ENCODE measurements at places on chromosomes 13 and 19.

- DNase-seq: no peak
Observed at GRCh38 chr19:16516381-16516780, 20.2 kb downstream of the C19orf44 start.

DNA sequence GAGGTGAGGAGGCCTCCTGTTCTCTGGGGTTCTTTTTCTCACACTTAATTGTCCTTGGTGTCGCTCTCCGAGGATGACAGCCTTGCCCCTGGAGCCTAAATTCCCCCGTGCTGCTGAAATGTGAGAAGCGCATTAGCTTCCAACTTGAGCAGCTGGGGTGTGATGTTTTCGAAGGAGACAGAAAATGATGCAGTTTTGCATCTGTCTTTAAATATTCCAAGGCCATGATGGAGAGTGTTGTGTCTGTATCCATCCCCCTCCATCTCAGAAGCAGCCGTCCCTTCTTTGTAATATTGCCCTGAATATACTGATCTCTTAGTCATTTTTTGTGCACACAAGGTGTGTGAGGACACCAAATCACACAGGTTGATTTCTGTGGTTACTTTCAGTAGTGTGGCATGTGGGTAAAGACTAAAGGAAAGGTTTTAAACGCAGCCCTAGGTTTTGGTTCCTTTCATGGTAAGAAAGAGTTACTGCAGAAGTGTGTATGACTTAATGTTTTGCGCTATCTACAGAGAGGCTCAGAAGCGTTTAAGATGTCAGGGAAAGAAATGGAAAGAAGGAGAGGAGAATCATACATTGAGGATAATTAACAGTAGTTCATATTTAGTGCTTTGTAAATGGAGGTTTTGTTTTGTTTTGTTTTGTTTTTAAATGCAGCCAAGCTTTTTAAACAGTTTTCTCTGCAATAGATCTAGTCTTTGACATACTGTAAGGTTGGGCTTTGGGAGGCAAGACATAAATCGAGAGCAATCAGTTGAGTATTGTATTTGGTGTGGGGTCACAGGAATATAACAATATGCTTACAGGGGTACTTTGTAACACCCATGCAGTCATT is 1.6 kb downstream of the NBEA start:
- no peak for DNase-seq

GRCh38 chr19:1356508-1356865 is 27.2 kb upstream of the NDUFS7 start:
- DNase-seq: no peak

GRCh38 chr13:37293295-37293694 is 187.8 kb upstream of the CSNK1A1L start:
- no peak for DNase-seq

DNA sequence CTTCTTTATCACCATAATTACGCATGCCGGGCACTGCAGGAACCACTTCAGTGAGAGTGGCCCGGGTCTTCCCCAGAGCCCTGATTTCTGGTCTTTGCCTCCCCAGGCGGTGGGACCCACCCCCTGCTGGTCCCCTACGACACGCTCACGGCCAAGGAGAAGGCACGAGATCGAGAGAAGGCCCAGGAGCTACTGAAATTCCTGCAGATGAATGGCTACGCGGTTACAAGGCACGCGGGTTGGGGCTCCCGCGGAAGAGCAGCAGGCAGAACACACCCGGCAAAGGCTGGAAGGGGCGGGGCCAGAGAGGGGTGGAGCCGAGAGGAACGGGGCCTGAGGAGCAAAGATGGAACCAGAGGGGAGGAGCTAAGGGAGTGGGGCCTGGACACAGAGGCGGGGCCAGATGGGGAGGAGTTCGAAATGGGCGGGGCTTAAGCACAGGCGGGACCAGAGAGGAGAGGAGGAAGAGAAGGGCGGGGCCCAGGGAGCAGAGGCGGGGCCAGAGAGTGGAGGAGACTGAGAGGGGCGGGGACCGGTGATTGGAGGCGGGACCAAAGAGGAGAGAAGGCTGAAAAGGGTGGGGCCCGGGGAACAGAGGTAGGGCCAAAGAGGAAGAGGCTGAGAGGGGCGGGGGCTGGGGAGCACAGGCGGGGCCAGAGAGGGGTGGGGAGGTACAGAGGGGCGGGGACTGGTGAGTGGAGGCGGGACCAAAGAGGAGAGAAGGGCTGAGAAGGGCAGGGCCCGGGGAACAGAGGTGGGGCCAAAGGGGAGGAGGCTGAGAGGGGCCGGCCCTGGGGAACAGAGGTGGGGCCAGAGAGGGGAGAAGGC is 73.4 kb downstream of the RYR1 start:
- DNase-seq: peak; percentile 98

- no peak for DNase-seq
Observed at GRCh38 chr19:30563691-30564090, 191.5 kb downstream of the ZNF536 start.

DNA sequence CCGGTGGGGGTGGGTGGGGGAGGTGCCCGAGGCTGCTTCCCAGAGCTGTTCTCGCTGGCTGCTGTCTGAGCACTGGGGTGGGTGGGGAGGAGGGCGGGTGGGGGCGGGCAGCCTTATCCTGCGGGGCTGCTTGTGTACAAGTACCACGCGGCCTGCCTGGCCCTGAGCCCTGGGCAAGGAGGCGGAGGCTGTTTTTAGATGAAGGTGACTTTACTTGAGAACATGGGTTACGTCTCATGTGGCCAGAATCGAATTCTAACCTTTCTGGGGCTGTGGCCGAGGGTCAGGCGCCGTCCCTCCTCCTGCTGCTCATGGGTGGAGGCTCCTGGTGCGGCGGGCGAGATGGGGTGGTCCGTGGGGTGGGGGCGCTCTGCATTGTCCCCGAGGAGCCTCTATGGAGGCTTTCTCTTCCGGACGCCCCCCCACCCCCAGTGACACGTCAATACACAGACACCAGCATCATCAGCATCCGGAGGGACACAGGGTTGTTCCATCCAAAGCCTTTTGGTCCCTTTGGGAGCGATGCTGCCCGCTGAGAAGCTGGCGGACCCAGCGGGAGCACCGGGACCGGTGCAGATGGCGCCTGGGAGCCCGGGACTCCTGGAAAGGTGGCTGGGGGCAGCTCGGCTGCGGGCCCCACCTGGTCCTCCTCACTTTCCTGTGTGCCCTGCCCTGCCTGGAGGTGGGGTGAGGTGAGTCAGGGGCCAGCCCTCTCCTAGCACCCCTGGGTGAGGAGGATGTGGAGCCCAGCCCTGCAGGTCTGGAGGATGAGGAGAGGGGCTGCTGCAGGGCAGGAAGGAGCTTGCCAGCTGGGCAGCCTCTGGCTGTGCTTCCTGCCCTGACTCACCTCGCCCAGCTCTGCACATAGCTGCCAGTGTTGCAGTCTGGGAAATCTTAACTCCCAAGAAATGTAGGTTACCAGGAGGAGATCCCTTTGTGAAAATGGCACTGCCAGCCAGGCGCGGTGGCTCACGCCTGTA is 3.4 kb downstream of the BSG start:
- DNase-seq: no peak

- DNase-seq: no peak
Observed at GRCh38 chr13:40189898-40190630, 476.4 kb downstream of the FOXO1 start.

GRCh38 chr19:39296055-39296645 is at the start of gene IFNL1:
Gene IFNL1 (plus strand): TSS chr19:39296407. CDS start chr19:39296422, 15 bp downstream.
- no peak for DNase-seq

DNA sequence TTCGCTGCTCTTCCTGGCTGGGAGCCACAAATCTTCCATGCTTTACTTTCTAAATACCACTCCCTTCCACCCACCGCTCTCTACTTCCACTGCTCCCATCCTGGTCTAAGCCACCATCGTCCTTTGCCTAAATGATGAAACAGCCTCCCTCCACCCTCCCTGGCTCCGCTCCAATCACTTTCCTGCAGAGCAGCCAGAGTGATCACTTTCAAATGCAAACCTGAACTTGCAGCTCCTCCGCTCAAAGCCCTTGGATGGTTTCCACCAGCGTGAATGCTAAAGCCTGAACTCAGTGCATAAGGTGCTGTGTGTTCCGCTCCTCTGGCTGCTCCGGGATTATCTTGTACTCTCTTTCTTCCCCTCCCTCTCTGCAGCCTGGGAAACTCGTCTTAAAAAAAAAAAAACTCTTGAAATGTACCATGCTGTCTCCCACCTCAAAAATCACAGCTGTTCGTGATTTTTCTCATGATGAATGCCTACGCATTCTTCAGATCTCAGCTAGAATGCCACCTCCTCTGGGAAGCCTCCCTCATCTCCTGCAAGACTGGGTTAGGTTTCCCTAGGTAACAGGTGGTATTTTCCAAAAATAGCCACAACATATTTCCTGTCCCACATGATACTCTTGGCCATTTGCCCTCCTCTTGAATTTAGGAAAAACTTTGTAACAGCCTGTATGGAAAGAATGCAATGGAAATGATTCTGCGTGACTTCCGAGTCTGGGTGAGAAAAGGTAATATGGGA is 3.7 kb upstream of the SIN3B start:
- peak; percentile 79 for DNase-seq

GRCh38 chr13:91189506-91189905 is 158.0 kb upstream of the MIR17HG start:
- no peak for DNase-seq

GRCh38 chr19:54959840-54960239 is 6.3 kb upstream of the NLRP2 start:
- no peak for DNase-seq

DNA sequence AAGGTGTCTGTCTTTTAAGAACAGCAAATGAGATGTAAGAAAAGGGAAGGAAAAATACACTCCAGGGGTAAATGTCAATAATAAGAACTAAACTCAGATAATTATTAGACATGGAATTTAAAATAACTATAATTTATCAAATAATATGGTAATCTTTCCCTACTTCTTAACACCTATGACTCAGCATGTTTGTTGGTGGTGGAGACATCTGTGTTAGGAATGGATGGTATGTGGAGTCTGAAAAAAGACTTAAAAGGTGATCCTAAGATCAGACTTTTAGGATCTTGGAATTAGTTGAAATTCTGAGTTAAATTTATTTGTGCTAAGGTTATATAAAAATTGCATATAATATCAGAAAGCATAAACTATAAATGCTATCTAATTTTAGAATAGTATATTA is 915.1 kb downstream of the SLITRK5 start:
- no peak for DNase-seq

DNA sequence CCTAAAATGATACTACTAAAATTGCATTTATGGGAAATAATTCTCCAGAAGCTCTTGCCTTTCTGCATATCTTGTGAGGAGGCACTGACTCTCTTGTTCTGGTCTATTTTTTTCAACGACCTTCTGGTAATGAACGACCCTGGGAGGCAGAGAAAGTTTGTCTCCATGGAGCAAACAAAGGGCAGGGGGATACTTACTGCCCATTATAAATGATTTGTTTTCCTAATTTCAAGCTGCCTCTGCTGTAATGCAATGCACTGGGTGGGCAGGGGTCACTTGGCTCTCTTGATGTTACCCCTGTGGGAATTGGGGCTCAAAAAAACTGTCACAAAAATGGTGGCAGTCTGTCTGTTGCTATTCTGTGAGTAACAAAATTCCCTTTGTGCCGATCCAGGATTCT is 643.2 kb downstream of the LIG4 start:
- no peak for DNase-seq

GRCh38 chr13:58056426-58056825 is 424.9 kb downstream of the PCDH17 start:
- no peak for DNase-seq

GRCh38 chr13:89695343-89696257 is 1651.9 kb upstream of the MIR17HG start:
- DNase-seq: peak; percentile 46

DNA sequence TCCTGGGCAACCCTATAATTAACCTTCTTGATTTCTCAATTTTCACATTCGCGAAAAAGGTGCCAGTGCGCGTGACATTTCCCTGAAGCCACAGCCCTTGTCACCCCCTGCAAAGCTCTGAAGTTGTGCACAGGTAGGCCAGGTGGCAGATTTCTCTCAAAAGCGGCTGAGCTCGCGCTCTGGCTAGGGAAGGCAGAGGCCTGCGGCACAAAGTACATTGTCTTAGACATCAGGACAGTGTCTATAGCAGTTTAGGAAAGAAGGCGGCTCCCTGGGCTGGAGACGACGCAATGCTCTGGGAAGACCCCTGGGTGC is 42.9 kb upstream of the ZNF14 start:
- DNase-seq: no peak

DNA sequence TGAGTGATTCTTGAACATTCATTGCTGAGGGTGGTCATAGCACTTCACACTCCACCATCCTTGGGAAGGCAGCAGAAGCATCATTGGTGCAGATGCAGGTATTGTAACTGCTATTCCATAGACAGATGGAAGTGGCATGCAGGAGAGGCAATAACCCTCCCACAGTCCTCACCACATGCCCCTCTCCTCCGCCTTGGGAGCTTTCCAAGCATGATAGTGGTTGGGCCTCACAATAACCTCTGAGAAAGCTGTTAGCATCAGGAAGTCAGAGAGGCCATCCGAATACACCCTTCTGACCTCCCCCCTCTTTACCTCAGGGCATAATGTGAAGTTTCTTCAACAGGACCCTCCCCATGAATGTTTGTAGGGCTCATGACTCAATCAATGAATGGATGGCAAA is 177.9 kb downstream of the KATNAL1 start:
- DNase-seq: no peak
